Activated CD4-positive, alpha-beta T cell treated with anti-CD3 and anti-CD28 coated beads, Interleukin-2, amount 10 ng/mL, durations not matched to agents 24 days and 14 days (primary cell): ENCODE measurements at places on chromosomes 6 and 20. TPM values are rescaled to one million over a fixed set of nuclear protein-coding genes. Genes with fewer than 3 reads are reported as not detected.

DNA sequence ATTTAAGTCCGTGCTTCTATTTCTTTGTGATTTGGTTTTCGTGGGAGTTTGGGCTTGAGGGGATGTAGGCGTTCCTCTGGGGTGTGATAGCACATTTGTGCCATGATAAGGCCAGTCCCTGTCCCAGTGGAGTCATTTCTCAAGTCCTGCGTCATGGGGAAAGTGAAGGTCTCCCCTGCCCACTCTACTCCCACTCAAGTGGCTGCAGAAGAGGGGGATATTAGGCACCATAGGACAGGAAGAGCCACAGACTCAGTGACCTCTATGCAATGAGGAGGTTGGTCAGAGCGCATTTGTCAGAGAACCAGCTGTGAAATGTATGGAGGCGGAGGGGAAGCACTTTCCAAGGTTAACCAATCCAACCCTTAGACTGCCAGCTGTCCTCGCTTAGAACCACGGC is 51.9 kb upstream of the EDN1 start:
- H3K27me3 ChIP-seq = peaks cover 1% of the 10 kb centered on the region
- H3K36me3 ChIP-seq = no peaks in the 10 kb centered on the region
- H3K27ac ChIP-seq = peak overlapping the region; percentile 38
- H3K4me3 ChIP-seq = no peak overlapping the region
- peaks cover 27% of the 10 kb centered on the region for H3K4me1 ChIP-seq

GRCh38 chr6:6701864-6702263 is 113.3 kb downstream of the LY86 start:
- H3K4me1 ChIP-seq = peaks cover 18% of the 10 kb centered on the region
- no peak overlapping the region for H3K4me3 ChIP-seq
- H3K27ac ChIP-seq = no peak overlapping the region
- peaks cover 24% of the 10 kb centered on the region for H3K27me3 ChIP-seq
- no peak for DNase-seq

- no peak for DNase-seq
- H3K27me3 ChIP-seq = no peaks in the 10 kb centered on the region
- no peak overlapping the region for H3K4me3 ChIP-seq
- no peak overlapping the region for H3K27ac ChIP-seq
- peaks cover 11% of the 10 kb centered on the region for H3K4me1 ChIP-seq
- H3K36me3 ChIP-seq = no peaks in the 10 kb centered on the region
Observed at GRCh38 chr6:35007016-35007415, 118.0 kb downstream of the ANKS1A start.

GRCh38 chr20:35840421-35840820 is 68.6 kb downstream of the PHF20 start:
- no peak overlapping the region for H3K4me3 ChIP-seq
- peaks cover 37% of the 10 kb centered on the region for H3K36me3 ChIP-seq
- H3K27ac ChIP-seq = no peak overlapping the region
- H3K4me1 ChIP-seq = peaks cover 13% of the 10 kb centered on the region
- no peak for DNase-seq

DNA sequence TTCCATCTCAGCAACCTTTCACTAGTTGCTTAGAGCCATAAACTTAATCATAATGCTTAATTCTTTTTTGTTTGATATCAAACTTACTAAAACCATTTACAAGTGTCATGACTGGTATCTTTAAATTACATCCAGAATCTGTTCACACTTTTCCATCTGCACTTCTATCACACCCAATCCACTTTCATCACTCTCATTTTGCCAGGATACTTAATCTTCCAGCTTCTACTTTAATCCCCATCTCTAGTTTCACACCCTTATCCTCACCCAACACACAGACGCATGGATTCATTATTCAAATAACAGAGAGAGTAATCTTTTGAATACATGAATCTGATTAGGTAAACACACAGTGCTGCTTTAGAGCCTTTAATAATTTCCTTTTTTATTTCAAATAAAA is 828.4 kb downstream of the HACE1 start:
- H3K4me1 ChIP-seq = no peaks in the 10 kb centered on the region
- no peaks in the 10 kb centered on the region for H3K36me3 ChIP-seq
- no peak overlapping the region for H3K4me3 ChIP-seq
- H3K27me3 ChIP-seq = no peaks in the 10 kb centered on the region

DNA sequence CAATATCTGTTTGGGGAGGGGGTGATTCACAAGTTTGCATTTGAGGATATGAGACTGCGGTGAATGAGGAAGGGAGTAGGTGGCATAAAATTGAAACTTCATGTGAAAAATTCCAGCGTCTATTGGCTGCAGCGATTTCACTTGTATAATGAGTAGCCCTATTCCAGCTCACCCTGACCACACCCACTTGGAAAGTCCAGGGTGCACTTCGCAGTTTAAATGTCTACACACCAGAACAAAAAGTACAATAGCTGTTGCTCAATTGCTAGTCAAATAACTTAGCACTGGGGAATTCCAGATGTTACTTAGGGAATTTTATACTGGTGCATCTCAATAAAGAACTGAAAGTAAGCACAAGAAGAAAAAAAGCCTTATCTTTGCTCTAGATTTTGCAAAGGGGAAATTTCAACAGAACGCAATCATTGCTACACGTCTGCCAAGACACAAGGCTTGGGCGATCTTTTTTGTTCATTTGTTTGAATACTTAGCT is 6.3 kb downstream of the TNFAIP3 start:
- peaks cover 44% of the 10 kb centered on the region for H3K4me1 ChIP-seq
- peak overlapping the region; percentile 87 for H3K4me3 ChIP-seq
- H3K27ac ChIP-seq = peak overlapping the region; percentile 86
- DNase-seq = peak; percentile 89
- no peaks in the 10 kb centered on the region for H3K27me3 ChIP-seq

GRCh38 chr6:113352029-113352801 is 504.9 kb upstream of the MARCKS start:
- no peak for DNase-seq
- H3K4me3 ChIP-seq = no peak overlapping the region
- H3K4me1 ChIP-seq = no peaks in the 10 kb centered on the region
- no peaks in the 10 kb centered on the region for H3K36me3 ChIP-seq
- no peak overlapping the region for H3K27ac ChIP-seq

DNA sequence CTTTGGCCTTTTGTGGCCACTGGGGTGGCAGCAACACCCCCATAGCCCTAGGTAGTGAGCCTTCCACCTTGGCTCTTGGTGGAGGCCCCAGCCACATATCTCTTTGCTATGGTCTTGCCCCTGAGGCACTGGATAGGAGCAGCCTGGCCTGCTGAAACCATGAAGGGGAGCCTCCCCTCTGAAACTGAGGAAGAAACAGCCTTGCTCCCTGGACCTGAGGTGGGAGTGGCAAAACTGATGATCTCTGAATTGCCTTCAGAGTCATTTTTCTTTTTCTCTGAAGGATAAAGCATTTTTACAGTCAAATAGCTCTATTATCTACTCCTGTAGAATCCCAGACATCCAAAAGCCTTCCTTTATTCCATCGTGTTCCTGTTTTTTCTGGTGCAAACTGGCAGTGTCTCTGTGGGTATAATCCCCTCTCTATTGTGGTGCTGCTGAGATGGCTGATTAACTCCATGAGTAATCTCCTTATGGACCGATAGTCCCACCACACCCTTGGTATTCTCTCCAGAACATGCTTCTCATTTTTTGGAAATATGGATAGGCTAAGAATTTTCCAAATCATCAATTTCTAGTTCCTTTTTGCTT is 22.0 kb upstream of the PRSS35 start:
- H3K4me3 ChIP-seq = no peak overlapping the region
- no peak overlapping the region for H3K27ac ChIP-seq
- no peaks in the 10 kb centered on the region for H3K36me3 ChIP-seq
- no peak for DNase-seq
- H3K4me1 ChIP-seq = no peaks in the 10 kb centered on the region

- no peaks in the 10 kb centered on the region for H3K4me1 ChIP-seq
- H3K27ac ChIP-seq = no peak overlapping the region
- H3K36me3 ChIP-seq = no peaks in the 10 kb centered on the region
- no peak overlapping the region for H3K4me3 ChIP-seq
- H3K27me3 ChIP-seq = no peaks in the 10 kb centered on the region
Observed at GRCh38 chr6:140956571-140957369, 1176.0 kb upstream of the GJE1 start.

GRCh38 chr6:100343316-100344077 is 121.2 kb downstream of the SIM1 start:
- H3K27me3 ChIP-seq = no peaks in the 10 kb centered on the region
- no peaks in the 10 kb centered on the region for H3K4me1 ChIP-seq
- H3K4me3 ChIP-seq = no peak overlapping the region

- H3K4me1 ChIP-seq = peaks cover 8% of the 10 kb centered on the region
- peaks cover 33% of the 10 kb centered on the region for H3K36me3 ChIP-seq
- no peak overlapping the region for H3K27ac ChIP-seq
- no peak overlapping the region for H3K4me3 ChIP-seq
Observed at GRCh38 chr6:47599512-47599911, 98.9 kb upstream of the ADGRF4 start.

DNA sequence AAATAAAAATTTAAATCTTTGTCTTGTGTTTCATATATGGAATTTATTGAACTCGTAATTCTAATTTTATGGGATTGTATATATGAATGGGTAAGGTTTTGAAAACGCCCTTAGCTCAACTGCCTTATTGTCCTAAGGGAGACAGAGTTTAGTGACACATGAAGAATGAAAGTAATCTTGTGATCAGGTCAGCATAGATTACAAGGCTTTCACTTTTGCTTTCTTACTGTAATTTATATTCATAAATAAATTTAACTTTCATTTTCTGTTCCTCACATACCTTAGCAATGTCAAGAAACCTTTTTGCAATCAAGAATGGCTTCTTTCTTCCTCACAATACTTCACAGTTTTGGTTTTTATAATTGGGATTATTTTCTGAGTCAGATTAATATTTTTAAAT is 14.4 kb downstream of the KPNA5 start:
- peaks cover 20% of the 10 kb centered on the region for H3K4me1 ChIP-seq
- no peak overlapping the region for H3K4me3 ChIP-seq
- H3K27me3 ChIP-seq = no peaks in the 10 kb centered on the region
- H3K36me3 ChIP-seq = peaks cover 32% of the 10 kb centered on the region

- H3K4me3 ChIP-seq = no peak overlapping the region
- no peak for DNase-seq
- no peaks in the 10 kb centered on the region for H3K36me3 ChIP-seq
- H3K27ac ChIP-seq = no peak overlapping the region
Observed at GRCh38 chr20:9736373-9736772, 102.5 kb downstream of the PAK5 start.

DNA sequence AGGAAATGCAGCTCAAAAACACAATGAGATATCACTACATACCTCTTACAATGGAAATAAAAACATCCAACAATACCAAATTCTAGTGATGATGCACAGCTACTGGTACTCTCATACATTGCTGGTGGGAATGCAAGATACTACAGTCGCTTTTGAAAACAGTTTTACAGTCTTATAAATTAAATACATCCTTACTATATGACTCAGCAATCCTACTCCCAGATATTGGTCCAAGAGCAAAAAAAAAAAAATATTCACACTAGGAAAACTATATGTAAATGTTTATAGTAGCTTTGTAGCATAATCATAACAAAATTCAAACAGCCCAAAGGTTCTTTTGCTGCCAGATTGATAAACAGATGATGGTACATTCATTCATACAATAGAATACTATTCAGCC is 217.4 kb upstream of the FAM83B start:
- H3K4me1 ChIP-seq = no peaks in the 10 kb centered on the region
- no peak for DNase-seq
- no peaks in the 10 kb centered on the region for H3K27me3 ChIP-seq
- H3K27ac ChIP-seq = no peak overlapping the region
- H3K36me3 ChIP-seq = no peaks in the 10 kb centered on the region
- H3K4me3 ChIP-seq = no peak overlapping the region

DNA sequence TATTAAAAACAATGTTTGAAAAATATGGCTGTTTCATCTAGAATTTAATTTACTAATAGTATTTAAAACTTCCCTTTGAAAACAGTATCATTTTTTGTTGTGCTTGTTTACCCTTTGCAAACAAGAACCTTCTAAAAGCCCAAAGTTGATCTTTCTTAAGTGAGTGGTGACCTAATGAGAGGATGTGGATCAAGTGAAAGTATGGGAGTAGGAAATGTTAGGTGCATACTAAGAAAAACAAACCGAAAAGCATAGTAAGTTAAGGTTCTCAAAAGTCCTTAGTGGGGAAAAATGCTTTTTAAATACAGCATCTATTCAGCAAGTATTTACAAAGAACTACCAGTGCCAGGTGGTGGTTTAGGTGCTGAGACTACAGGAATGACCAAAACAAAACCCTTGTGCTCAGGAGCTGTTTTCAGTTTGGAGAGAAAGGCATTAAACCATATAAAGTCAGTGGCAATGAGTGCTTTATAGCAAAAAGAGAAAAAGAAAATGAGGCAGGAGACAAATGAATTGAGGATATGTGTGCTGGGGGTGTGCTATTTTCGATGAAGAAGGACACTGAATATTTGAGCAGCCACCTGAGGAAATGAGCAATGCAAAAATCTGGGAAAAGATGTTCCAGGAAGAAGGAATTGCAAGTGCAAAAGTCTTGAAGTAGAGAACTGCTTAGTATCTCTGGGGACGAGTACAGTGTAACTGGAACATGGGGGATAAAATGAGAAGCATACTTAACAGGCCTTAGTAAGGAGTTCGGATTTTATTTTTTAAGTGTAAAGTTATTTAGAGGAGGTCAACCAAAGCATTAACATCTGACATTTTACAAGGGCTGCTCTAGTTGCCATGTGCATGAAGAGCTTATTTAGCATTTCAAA is 24.0 kb downstream of the RNF146 start:
- H3K36me3 ChIP-seq = peaks cover 50% of the 10 kb centered on the region
- peaks cover 26% of the 10 kb centered on the region for H3K4me1 ChIP-seq
- peak overlapping the region; percentile 78 for H3K27ac ChIP-seq

DNA sequence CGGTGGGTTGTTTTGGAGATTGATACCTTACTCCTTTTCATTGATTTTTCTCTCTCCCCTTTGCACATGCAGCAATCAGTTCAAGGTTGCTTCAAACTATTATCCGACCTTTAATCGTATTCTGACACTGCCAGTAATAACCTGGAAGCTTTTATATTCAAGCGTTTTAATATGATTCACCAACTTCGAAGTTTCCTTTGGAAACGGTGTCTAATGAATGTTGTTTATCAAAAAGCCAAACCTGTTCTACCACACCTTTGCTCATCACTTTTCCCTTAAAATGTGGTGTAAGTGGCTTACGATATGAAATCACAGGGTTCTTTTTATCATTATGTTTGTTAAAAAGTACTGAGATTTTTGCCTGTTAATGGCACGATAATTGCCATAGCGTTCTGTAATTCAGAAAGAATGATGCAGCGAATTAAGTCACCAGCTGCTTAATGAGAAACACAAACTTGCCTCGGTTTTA is 660 bp downstream of the STXBP5 start:
- H3K4me1 ChIP-seq = peaks cover 40% of the 10 kb centered on the region
- no peak for DNase-seq
- peaks cover 15% of the 10 kb centered on the region for H3K36me3 ChIP-seq
- peak overlapping the region; percentile 95 for H3K4me3 ChIP-seq

DNA sequence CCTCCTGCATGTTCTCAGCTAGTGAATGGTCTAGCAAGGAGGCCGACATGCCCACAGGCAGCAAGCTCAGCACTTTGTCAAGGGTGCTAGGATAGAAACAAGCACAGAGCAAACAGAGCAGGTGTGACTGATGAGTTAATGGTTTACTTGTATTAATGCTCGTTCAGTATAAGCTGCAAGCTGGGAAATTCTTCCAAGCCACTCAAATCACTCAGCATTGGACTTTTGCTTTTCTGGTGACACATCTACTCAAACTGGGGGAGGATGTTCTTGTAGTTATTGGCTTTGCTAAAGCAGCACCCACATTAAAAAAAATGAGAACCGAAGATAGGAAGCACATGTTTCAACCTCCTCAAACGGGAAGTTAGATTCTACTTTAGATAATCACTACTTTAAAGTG is 43.1 kb upstream of the NEDD9 start:
- H3K27ac ChIP-seq = peak overlapping the region; percentile 66
- peak overlapping the region; percentile 49 for H3K4me3 ChIP-seq
- DNase-seq = peak; percentile 69
- peaks cover 35% of the 10 kb centered on the region for H3K36me3 ChIP-seq

The ZFP64 gene
- total RNA-seq = 12.6 and 12.8 TPM in 2 replicates

The SLC22A2 gene
- not detected in 2 replicates for total RNA-seq

The BEND6 gene
- total RNA-seq = not detected in 2 replicates

The SMOC2 gene
- total RNA-seq = not detected in 2 replicates

The MRPL18 gene
- 106 and 112 TPM in 2 replicates for total RNA-seq

The ELOVL4 gene
- total RNA-seq = 0.88 and 0.89 TPM in 2 replicates

The ASXL1 gene
- 126 and 142 TPM in 2 replicates for total RNA-seq
